ENCODE measurements at places on chromosomes 4 and X.

DNA sequence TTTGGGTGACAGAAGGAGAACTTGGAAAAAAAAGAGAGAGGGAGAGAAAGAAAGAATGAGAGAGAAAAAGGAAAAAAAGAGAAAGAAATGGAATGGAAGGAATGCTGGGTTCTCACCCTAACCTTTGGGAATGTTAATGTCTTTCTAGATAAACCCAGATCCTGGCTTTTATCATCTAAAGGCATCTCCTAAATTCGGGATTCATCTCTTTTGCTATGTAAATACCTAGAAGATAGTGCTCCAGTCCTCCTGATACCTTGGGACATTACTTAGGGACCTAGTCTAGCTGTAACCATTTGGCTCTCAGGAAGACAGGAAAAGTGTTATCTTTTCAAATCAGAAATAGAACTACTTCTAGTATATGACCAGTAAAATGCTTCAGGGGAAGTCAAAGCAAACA, 15.8 kb upstream of the SPCS3 start:
- DNase-seq = no peak

GRCh38 chrX:135006187-135006586, 15.4 kb downstream of the SMIM10 start:
- DNase-seq = no peak

DNA sequence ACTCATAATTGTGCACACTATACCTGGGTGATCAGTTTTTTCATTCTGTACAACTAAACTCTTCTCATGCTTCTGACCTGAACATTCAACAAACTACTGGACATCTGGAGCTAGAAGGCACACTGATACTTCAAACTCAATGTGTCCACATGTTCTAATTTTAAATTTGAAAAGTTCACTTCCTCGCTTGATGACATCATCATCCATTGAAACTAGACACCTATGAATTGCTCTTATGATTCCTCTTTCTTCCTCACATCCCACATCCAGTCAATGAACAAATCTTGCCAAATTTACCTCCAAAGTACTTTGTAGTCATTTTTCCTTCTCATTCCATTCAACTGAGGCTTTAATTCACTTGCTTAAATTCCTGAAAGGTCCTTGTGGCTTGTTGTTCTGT, 549.4 kb downstream of the GALNTL6 start:
- DNase-seq = no peak

GRCh38 chr4:112173593-112174558, 28.6 kb downstream of the FAM241A start:
- DNase-seq = no peak

GRCh38 chr4:180394312-180394711, 1848.9 kb upstream of the TENM3 start:
- DNase-seq = no peak

DNA sequence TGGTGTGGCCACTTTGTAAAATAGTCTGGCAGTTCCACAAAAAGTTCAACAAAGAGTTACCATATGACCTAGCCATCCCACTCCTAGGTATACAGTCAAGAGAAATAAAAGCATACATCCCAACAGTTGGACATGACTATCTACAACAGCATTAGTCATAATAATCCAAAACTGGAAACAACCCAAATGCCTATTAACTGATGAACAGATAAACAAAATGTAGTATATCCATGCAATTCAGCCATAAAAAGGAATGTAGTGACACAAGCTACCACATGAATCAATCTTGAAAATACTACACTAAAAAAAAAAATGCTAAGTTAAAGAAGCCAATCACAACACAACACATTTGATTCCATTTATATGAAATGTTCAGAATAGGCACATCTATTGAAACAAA, 16.1 kb downstream of the MED14 start:
- DNase-seq = no peak

GRCh38 chr4:116906758-116907157, 178.6 kb downstream of the TRAM1L1 start:
- DNase-seq = no peak

DNA sequence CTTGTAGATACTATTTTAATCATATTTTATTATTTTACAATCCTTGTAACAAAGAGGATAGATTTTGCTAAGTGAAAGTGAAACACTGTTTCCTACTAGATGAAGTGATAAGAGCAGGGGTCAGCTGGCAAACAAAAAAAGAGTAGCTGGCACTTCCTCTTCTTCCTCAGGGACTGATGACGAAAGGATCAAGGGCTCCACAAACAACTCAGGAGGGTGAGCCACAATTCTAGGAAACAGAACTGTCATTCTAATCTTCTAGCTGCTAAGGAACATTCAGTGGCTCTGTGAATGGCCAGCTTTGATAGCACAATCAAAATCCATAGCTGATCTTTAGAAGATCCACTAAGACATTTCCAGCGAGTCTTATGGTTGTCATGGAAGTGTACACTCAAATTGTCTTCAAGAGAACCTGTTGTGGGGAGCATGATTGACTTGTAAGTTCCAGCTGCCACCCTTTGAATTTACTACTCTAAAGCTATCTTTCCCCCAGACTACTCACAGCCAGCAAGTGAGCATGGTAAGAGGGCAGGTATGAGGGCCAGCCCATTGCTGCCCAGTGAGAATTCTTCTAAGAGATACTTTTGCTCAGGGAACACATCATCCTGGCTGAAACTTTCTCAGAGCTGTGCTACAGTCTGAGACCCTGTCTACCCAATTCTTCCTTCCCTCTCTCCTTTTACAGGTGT, 275.7 kb upstream of the RASGEF1B start:
- no peak for DNase-seq

DNA sequence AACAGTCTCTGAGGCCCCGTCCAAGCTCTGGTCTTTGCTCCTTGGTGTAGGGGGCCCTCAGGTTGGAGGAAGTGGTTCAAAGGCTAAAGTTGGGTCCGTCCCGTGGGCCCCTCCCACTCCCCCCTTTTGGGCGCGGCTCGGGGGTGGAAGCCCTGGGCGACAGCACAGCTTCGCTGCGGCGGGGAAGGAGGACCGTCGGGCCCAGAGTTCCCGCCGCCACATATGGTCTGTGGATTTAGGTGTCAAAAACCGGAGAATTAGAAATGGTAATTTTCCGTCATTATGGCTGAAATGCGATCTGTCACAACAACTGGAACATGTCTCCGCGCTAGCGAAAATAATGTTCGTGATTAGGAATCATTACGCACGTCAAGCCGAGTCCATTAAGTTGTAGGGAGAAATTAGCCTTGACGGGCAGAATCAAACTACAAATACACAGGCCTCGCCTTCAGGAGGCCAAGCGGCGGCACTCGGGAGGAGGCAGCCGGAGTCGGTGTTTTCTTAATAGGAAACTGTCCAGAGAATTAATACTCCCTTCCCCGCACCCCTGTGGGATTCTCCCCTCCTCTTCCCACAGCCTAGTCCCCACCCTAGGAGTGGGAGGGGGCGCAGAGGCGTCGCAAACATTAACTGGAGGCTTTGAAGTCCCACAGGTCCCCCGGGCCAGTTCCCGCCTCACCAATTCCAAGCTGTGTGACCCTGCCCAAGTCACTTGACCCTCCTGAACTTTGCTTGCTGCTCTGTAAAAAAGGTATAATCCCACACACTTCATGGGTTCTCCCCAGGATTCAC, 15.0 kb downstream of the NKX3-2 start:
- no peak for DNase-seq

DNA sequence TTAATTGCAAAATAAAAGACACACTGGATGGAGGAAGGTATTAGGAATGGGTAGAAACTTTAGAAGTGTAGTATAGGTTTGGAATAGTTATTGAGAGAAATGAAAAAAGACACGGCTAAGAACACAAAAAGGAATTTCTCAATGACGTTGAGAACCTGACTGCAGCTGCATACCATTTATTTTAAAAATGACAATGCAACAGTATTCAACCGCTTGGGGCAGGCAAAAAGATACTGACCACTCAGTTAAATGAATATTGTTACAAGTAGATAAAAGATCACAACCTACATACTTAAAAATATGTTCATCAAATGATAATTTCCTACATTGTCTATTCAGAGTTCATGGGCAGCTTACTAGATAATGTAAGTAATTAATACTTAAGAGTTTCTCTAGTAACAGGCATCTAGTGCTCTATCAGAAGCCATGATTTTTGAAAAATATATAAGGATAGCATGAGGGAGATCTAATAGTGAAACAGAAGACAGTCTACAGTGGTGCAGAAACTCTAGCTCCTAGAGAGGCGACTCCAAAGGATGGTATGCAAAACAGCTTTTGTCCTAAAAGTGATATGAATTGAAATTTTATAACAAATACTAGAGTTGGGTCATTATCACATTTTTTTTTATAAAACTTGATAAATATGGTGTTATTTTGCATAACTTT, 216.2 kb upstream of the VEGFC start:
- no peak for DNase-seq

DNA sequence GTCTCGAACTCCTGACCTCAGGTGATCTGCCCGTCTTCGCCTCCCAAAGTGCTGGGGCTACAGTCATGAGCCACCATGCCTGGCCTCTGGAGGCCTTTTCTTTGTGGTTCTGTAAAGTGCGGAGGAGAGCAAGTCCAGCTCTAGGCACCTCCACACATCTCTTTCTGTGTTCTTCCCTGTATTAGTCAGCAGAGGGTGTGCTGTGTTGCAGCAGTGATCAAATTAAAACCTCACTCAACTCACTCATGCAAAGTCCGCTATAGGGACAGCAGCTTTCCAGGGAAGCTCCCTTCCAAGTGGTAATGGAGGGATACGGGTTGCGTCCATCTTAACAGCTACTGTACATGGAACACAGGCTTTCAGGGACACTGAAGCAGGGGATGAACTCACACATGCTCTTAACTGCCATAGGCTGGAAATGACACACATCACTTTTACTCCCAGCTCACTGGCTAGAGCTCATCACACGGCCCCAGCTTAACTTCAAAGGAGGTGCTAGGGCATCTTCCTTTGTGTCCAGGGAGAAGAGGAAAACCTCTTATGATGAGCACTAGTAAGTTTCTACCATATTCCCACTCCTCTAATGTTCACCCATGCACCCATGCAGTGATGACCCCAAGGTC, 36.0 kb upstream of the CCNG2 start:
- no peak for DNase-seq

- DNase-seq = no peak
These were observed 18.1 kb downstream of the CD40LG start for GRCh38 chrX:136666088-136666487.

GRCh38 chr4:183306811-183307210, 13.3 kb downstream of the CLDN22 start:
- DNase-seq = no peak

Data from activated CD4-positive, alpha-beta T cell treated with anti-CD3 and anti-CD28 coated beads, Interleukin-2, amount 50 U/mL, for 1 hour (primary cell).